IPS DF 6.9 (cell line): ENCODE measurements at places on chromosomes 2 and 18.

DNA sequence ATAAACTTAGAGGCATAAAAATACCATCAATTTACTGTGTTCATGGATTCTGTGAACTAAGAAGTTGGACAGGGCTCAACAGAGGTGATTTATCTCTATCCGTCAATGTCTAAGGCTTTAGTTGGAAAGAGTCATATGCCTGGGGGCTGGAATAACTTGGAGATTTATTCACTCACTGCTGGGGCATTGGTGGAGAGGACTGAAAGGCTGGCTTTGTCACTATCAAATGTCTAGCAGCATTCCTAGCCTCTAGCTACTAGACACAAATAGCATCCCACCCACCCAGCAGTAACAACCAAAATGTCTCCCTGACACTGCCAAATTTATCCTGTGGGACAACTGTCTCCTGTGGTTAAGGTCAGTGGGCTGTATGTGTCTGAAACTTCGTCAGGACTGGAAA lies 71.0 kb downstream of the EVA1A start:
- no peaks in the 10 kb centered on the region for H3K36me3 ChIP-seq
- H3K4me3 ChIP-seq: no peak overlapping the region
- H3K27me3 ChIP-seq: no peaks in the 10 kb centered on the region
- no peak overlapping the region for H3K27ac ChIP-seq
- H3K4me1 ChIP-seq: no peaks in the 10 kb centered on the region

- no peaks in the 10 kb centered on the region for H3K4me1 ChIP-seq
- no peak overlapping the region for H3K4me3 ChIP-seq
- peaks cover 4% of the 10 kb centered on the region; the same call in 1 of the 2 replicates for H3K36me3 ChIP-seq
- no peak overlapping the region for H3K27ac ChIP-seq
Observed at GRCh38 chr2:182951948-182952663, 85.7 kb upstream of the FRZB start.

GRCh38 chr2:179528576-179529069 lies 264.0 kb upstream of the SESTD1 start:
- H3K4me1 ChIP-seq: no peaks in the 10 kb centered on the region
- no peak for DNase-seq
- H3K4me3 ChIP-seq: no peak overlapping the region
- H3K27ac ChIP-seq: no peak overlapping the region
- H3K27me3 ChIP-seq: no peaks in the 10 kb centered on the region
- H3K36me3 ChIP-seq: no peaks in the 10 kb centered on the region

- H3K4me1 ChIP-seq: peaks cover 16% of the 10 kb centered on the region
- H3K27me3 ChIP-seq: no peaks in the 10 kb centered on the region
- no peaks in the 10 kb centered on the region for H3K36me3 ChIP-seq
- peak overlapping the region; percentile 7; the same call in 1 of the 2 replicates for H3K4me3 ChIP-seq
- H3K27ac ChIP-seq: no peak overlapping the region
Observed at GRCh38 chr2:120867290-120868241, 131.9 kb downstream of the GLI2 start.

GRCh38 chr2:23706613-23707078 lies 220.3 kb downstream of the ATAD2B start:
- no peaks in the 10 kb centered on the region for H3K4me1 ChIP-seq
- H3K4me3 ChIP-seq: no peak overlapping the region
- no peaks in the 10 kb centered on the region for H3K27me3 ChIP-seq
- H3K27ac ChIP-seq: no peak overlapping the region

- DNase-seq: no peak
- no peak overlapping the region for H3K27ac ChIP-seq
- H3K27me3 ChIP-seq: no peaks in the 10 kb centered on the region
- H3K4me3 ChIP-seq: no peak overlapping the region
Observed at GRCh38 chr18:27785815-27786471, 391.0 kb downstream of the CDH2 start.

DNA sequence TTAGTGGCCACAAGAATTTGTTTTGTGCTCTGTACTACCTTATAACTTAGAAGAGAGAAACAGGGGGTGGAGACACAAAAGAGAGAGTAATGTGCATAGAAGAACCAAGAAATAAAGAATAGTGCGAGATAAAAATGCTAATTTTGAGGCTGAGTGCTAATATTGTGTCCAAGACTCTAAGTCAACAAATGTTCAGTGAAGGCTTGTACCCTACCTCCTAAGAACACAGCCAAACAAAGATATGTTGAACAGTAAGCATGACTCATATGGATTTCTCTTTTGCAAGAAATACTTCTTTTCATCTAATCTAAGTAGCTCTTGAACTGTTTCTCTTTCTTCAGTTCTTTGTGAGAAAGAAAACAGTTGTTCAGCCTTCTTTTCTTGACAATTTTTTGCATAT lies 45.2 kb downstream of the GAREM1 start:
- no peaks in the 10 kb centered on the region for H3K27me3 ChIP-seq
- H3K4me1 ChIP-seq: no peaks in the 10 kb centered on the region
- no peak overlapping the region for H3K4me3 ChIP-seq
- DNase-seq: no peak

- no peak overlapping the region for H3K4me3 ChIP-seq
- DNase-seq: no peak
- H3K27me3 ChIP-seq: no peaks in the 10 kb centered on the region
- no peaks in the 10 kb centered on the region; the same call in 1 of the 2 replicates for H3K36me3 ChIP-seq
- H3K27ac ChIP-seq: no peak overlapping the region
- H3K4me1 ChIP-seq: no peaks in the 10 kb centered on the region
Observed at GRCh38 chr2:86229221-86229620, 30.0 kb downstream of the MRPL35 start.

GRCh38 chr18:23250893-23251656 lies 115.8 kb downstream of the CABLES1 start:
- no peaks in the 10 kb centered on the region for H3K27me3 ChIP-seq
- H3K4me3 ChIP-seq: no peak overlapping the region
- no peak for DNase-seq

DNA sequence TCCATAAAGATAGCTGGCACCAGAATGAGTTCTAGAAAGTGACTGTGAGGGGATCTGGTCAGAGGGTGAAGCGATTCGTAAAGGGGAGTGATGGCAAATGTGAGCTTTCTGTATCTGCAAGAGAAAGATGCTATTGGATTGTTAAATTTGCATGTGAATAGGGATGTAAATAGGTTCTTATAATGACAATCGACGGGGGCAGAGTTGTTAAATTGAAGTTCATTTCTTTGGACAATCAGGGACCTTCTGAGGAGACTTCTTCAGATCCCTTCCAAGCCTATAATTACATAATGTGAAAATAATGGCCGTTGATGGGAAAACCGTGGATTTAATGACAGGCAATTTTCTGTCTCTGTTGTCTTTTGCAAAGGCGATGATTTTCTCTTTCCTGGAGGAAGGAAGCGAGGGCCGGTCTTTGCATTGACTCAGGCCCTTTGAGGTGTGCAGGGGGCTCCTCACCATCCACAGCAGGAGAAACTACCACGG lies 52.2 kb upstream of the TMEM18 start:
- H3K4me1 ChIP-seq: peaks cover 11% of the 10 kb centered on the region
- H3K4me3 ChIP-seq: no peak overlapping the region
- no peak overlapping the region for H3K27ac ChIP-seq
- H3K36me3 ChIP-seq: no peaks in the 10 kb centered on the region
- no peaks in the 10 kb centered on the region for H3K27me3 ChIP-seq

DNA sequence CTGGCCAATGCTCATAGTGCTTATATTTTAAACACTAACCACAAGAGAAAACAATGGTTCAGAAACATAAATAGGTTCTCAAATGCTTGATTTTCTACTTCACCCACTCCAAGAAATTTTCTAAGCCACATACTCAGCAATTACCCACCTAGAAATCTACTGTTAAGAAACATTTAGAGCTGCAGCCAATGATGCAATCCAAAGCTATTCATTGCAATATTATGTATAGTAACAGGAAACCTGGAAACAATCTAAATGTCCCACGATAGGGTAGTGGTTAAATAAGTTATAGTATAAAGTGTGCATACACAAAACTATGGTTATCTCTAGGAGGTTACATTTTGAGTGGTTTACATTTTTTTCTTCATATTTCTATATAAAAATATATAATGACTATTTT lies 5.7 kb downstream of the FAM237A start:
- no peaks in the 10 kb centered on the region for H3K36me3 ChIP-seq
- no peak overlapping the region for H3K27ac ChIP-seq
- H3K4me3 ChIP-seq: no peak overlapping the region
- H3K27me3 ChIP-seq: no peaks in the 10 kb centered on the region; the same call in 1 of the 2 replicates
- DNase-seq: no peak

DNA sequence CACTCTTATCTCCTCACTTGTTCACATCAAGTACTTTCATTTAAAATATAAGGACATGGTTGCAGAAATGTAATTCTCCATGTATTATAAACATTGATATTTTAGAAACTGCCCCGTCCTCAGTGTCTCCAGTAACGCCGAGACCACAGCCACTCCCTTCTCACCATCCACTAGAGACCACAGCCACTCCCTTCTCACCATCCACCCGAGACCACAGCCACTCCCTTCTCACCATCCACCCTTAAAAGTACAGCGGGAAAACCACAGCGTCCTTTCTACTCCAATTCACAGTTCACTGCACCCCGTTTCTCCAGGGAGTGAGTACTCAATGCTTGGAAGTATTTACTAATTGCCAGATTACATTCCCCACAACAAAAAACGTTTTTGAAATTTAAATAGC lies 1452.2 kb upstream of the ACVR2A start:
- H3K4me3 ChIP-seq: no peak overlapping the region
- DNase-seq: no peak
- no peaks in the 10 kb centered on the region for H3K4me1 ChIP-seq
- no peaks in the 10 kb centered on the region for H3K27me3 ChIP-seq
- no peaks in the 10 kb centered on the region for H3K36me3 ChIP-seq

- no peaks in the 10 kb centered on the region for H3K27me3 ChIP-seq
- H3K36me3 ChIP-seq: no peaks in the 10 kb centered on the region
- no peaks in the 10 kb centered on the region for H3K4me1 ChIP-seq
- no peak overlapping the region for H3K4me3 ChIP-seq
- DNase-seq: no peak
- H3K27ac ChIP-seq: no peak overlapping the region
Observed at GRCh38 chr2:231968820-231969219, 7.3 kb downstream of the DIS3L2 start.

DNA sequence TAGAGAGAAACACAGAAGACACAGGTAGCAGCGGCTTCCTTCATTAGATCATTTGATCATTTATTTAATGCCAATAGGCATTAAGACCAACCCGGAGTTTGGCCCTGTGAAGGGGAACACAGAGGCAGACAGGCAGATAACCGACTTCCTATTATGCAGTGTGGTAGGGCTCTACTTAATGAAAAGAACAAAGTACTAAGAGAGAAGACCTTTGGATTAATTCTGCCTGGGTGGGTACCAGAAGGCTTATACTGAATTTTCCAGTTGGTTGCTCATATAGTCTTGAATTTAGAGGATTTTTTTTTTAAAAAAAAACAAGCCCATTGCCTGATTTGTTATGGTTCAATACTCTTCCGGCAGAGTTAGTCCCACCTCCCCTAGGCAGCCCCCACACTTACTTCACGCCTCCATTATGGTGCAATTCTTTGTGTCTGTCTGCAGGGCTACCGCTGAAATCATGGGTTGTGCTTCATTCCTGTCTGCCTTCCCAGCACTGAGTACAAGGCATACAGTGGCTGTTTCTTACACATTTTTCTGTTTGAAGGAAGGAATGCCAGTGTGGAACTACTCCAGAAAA lies 244.3 kb upstream of the APCDD1 start:
- DNase-seq: no peak
- 0 out of 2 replicates have a peak, but pooled peaks cover 1% of the 10 kb centered on the region for H3K4me1 ChIP-seq
- no peaks in the 10 kb centered on the region for H3K27me3 ChIP-seq
- no peak overlapping the region for H3K27ac ChIP-seq
- H3K36me3 ChIP-seq: no peaks in the 10 kb centered on the region

DNA sequence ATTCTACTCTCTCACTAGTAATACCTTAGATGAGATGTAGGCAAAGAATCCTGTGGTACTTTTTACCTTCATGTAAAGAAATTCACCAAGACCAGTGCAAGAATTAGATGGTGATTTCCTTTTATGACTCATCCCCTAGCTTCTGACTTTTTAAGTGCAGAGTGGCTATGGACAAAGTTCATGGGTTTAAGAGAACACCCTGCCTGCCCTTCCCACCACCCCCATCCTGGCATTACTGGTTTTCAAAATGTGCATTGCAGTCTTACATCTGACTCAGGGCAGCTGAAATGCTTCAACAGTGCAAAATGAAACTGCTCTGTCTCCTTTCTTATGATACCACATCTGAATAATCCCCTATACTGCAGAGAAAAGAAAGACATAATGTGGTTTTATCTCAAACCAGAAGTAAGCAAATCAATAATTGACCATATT lies 22.6 kb downstream of the MAIP1 start:
- H3K36me3 ChIP-seq: no peaks in the 10 kb centered on the region
- H3K4me3 ChIP-seq: no peak overlapping the region
- no peak for DNase-seq
- H3K27me3 ChIP-seq: no peaks in the 10 kb centered on the region
- no peak overlapping the region for H3K27ac ChIP-seq

DNA sequence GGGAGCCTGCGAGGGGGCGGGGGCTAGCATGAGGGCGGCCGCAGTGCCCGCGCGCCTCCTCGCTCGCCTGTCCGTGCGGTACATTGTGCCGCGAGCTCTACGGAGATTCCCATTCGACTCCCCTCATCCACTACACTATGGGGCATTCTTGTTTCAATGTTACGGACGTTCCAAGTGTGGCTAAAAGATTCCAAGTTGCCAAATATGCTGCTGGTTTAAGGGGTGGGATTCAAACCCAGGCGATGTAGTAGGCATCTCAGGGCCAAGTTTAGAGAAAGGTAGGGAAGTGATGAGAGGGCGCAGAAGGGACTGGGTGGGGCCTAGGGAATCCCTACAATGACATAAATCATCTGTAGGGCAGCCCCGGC lies 10.0 kb upstream of the CRYBA2 start:
- no peak for DNase-seq
- H3K4me1 ChIP-seq: peaks cover 7% of the 10 kb centered on the region; the same call in 1 of the 2 replicates
- no peak overlapping the region for H3K27ac ChIP-seq

DNA sequence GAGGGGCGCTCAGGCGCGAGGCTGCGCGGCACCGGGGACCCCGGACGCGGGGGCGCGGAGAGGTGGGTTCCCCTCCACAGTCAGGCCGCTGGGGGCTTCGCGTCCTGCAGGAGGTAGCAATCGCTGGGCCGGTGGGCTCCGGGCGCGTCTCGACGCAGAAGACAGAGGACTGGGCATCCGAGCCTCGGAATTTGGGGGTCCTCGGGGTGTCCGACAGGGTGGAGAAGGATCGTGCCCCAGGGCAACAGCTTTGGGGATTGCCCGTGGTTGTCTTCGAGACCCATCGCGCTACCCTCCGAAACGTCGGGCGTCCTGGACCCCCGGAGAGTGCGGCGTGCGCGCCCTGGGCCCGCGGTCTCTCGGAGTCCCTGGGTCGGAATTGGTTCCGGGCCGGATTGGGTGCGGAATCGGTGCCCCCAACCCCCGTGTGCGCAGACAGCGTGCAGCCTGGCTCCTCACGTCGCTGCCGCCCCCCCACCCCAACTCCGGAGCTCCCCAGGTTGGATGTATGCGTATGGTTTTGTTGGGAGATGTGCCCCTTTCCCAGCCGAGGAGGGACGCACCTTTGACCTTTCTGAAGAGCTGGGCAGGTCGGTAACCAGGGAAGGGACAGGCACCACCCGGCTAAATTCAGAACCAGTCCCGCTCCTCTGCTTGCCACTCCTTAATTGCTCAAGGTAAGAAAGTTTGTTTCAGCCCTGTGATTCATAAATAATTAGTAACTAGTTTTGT lies 750 bp downstream of the NPAS2 start:
- H3K36me3 ChIP-seq: no peaks in the 10 kb centered on the region
- H3K27me3 ChIP-seq: peaks cover 29% of the 10 kb centered on the region

GRCh38 chr2:105600949-105601794 lies 143.5 kb upstream of the NCK2 start:
- no peak overlapping the region for H3K4me3 ChIP-seq
- no peak overlapping the region for H3K27ac ChIP-seq
- H3K4me1 ChIP-seq: no peaks in the 10 kb centered on the region
- no peaks in the 10 kb centered on the region for H3K36me3 ChIP-seq
